ENCODE measurements at places on chromosomes 7 and 10.

DNA sequence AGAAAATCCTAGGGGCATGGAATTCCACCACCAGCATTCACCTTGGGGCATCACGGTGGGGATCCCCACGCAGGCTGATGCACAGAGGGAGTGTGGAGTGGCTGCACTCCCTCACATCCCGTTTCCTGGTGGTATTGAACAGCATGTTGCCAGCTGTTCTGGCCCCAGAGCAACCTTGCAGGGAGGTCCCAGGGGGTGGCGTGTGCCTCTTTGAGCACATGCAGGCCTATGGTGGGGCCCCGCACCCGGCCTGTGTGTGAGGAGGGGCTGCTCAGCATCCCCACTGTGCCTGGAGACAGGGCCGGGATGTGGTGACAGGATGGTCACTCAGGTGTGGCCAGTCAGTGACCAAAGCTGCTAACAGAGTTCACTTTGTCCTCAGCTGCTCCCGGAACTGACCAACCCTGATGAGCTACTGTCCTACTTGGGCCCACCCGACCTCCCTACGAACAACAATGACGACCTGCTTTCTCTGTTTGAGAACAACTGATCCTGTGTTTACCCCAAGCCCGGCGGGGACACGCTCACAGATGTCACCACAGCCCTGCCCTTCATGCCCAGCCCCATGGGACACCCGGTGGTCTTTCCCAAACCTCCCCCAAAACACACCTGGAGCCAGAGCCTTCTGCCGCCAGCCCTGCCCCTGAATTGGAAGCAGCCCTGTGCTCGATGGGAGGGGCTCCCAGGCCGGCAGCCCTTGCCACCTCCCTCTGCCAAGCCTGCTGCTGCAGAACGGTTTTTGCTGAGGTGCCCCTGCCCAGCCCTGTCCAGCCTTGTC is 18.7 kb downstream of the ZMIZ2 start:
- DNase-seq, result no peak

DNA sequence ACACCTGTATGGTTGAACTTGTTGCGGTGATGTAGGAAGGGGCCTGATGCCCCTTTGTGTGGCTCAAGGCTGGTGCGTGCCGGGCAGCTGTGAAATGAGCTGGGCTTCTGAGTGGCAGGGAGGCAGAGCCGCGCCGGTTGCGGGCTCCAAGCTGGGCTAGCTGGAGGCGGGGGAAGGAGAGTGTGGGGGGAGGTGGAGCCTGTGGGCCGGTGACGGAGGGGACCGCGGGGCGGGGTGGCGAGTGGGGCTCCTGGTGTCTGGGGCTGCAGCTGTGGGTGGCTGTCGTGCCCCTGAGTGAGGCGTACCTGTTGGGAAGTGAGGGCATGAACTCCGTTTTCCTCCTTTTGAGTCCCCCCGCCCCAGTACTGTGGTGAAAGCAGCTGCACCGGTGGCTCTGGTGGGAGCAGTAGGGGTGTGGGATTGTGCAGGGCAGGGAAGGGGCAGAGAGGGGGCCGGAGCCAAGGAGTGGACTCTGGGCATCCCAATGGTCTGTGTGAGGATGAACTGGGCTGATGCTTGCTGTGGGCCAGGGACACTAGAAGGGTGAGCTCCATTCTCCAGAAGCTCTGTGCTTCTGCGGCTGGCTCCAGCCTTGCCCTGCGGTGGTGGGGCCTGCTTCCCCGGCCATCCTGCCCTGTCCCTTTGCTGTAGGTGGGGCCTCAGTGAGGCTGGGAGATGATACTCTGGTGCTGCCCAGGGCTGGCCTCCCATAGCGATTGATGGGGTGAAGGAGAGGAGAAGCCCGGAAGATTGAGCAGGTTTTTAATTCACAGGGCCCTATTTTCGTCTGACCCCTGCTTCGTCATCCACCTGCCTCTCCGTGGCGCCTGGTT is 41.7 kb downstream of the INPP5A start:
- DNase-seq, result no peak

GRCh38 chr7:137987968-137988367 is 13.9 kb downstream of the CREB3L2 start:
- DNase-seq, result no peak

- no peak for DNase-seq
Measured at GRCh38 chr7:140732416-140732815, 35.9 kb downstream of the NDUFB2 start.
